ENCODE measurements at places on chromosomes 5 and 9. TPM values are rescaled to one million over a fixed set of nuclear protein-coding genes. Genes with fewer than 3 reads are reported as not detected.

The PCDHA6 gene
- total RNA-seq, result 0.77 TPM

The LMX1B gene
- total RNA-seq, result not detected

The SPINK4 gene
- total RNA-seq, result not detected

The ANKDD1B gene
- total RNA-seq, result 0.62 TPM

The SLC25A2 gene
- 0.50 TPM for total RNA-seq

The CD14 gene
- total RNA-seq, result 0.11 TPM

All from uterine smooth muscle cell (primary cell).